ENCODE measurements at places on chromosomes 5 and 9.

GRCh38 chr5:120568711-120569110 lies 104.6 kb downstream of the PRR16 start:
- DNase-seq: no peak

GRCh38 chr5:100708645-100709171 lies 173.5 kb downstream of the FAM174A start:
- DNase-seq: no peak

GRCh38 chr5:84445049-84445685 lies 60.5 kb upstream of the EDIL3 start:
- no peak for DNase-seq

GRCh38 chr9:91047993-91048607 lies 246.5 kb downstream of the SYK start:
- DNase-seq: peak; percentile 40

- no peak for DNase-seq
These were observed at the start of gene PHF24 for GRCh38 chr9:34957492-34958410. TSS of gene PHF24 (plus strand) at chr9:34958285. CDS start at chr9:34971299, 13,014 bp downstream.

GRCh38 chr5:58887721-58888409 lies 305.0 kb downstream of the RAB3C start:
- DNase-seq: no peak

DNA sequence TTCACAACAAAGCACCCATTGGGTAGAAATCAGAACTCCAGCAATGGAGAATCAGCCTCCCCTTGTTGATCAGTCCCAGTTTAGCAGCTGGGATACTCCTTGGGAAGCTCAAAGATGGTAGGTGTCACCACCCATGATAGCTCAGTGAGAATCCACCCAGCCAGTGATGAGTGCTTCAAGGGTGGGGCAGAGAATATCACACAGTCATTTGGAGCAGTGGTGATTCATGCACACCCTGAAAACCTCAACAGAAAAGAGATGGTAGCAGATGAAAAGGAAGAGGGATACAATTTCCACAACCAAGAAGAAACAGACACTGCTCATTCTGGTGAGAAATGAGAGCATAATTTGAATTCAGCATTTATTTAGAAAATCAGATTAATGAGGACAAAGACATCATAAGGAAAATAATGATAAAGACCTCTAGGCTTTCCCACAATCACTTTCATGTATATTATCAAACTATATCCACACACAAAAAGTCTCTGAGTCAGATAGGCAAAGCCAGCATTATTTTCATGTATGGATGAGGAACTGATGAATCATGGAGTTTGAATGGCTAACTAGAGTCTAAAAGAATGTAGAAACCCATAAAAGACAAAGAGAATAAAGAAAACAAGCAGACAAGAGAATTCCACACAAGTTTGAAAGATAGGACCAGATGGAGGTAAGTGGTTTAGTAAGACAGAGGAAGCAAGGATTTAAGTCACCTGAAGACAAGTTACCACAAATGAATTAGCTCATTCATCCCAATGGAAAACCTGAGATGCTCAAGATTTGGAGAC lies 82.9 kb downstream of the FEM1C start:
- DNase-seq: no peak

- DNase-seq: no peak
These were observed 29.4 kb downstream of the ANKRD34B start for GRCh38 chr5:80540691-80541090.

DNA sequence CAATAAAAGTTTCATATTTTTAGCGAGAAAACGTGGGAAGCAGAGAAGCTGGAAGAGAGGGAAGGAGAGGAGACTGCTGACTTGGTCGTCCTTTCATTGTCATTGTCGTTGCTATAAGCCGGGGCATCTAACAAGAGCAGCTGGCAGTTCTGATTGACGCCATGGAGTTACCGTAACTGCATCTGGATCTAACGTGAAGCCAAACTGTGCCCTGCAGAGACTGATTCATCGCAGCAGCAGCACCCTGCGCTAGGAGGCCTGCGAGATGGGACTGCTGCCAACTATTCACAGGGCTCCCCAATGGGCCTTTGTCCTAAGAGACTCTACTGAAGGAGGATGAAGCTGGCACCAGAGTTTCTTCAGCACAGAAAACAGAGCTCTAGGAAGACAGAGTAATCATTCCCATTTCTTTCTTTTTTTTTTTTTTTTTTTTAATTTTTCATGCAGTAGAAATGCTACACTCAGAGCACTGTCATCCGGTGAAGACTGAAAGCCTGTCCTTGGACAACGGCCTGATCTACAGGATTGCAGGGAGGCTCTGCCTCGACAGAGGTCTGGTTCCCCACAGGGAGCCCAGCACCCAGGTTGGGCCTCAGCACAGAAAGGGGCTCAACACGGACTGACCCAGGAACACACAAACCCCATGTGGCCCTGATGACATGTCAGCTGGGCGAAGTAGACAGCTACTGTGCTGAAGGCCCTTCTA lies 47.8 kb downstream of the RETREG1 start:
- DNase-seq: no peak

- DNase-seq: no peak
These were observed 97.6 kb downstream of the GADD45G start for GRCh38 chr9:89702401-89702800.

GRCh38 chr5:117487556-117487955 lies 912.9 kb upstream of the SEMA6A start:
- DNase-seq: no peak

- DNase-seq: no peak
These were observed 140.9 kb downstream of the SAXO1 start for GRCh38 chr9:18891946-18892670.

- no peak for DNase-seq
These were observed 68.5 kb upstream of the CEP78 start for GRCh38 chr9:78167356-78167755.

DNA sequence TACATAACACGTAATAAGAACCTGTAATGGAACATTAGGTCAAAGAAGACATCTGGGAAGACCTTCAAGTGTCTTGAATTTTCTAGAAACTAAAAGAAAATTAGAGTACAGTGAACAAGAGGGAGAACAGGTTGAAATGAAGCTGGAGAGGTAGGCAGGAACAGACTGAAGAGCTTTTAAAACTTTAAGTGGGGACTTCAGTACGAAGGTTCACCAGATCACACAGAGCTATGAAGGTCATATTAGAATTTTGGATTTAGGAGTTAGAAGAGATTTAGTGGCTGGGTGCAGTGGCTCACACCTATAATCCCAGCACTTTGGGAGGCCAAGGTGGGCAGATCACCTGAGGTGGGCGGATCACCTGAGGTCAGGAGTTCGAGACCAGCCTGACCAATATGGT lies 26.6 kb downstream of the MLANA start:
- DNase-seq: no peak

- no peak for DNase-seq
These were observed 47.2 kb downstream of the STOM start for GRCh38 chr9:121322737-121323448.

GRCh38 chr5:24899180-24899579 lies 254.4 kb upstream of the CDH10 start:
- no peak for DNase-seq

GRCh38 chr9:134618163-134618832 lies 23.3 kb upstream of the COL5A1 start:
- no peak for DNase-seq

All from fibroblast of the conjunctiva (primary cell).